ENCODE measurements at places on chromosomes 16 and 17.

DNA sequence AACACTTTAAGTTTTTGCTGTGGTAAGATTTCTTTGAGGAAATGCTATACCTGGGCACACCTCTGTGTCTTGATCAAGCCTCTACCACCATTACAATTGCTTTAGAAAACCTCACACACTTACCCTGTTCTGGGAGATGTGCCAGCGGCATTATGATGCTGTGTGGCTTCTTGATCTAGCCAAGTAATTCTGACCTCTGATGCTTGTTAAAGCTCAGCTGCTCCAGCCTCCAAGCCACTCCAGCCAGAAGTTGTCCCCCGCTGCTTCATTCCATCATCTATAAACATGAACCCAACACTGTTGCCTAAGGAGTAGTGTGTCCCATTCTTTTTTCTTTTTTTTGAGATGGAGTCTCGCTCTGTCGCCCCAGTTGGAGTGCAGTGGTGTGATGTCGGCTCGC, 60.1 kb downstream of the CYLD start:
- ATAC-seq, result no peak

GRCh38 chr16:88764913-88765349, 20.1 kb downstream of the PIEZO1 start:
- ATAC-seq, result peak; percentile 73

DNA sequence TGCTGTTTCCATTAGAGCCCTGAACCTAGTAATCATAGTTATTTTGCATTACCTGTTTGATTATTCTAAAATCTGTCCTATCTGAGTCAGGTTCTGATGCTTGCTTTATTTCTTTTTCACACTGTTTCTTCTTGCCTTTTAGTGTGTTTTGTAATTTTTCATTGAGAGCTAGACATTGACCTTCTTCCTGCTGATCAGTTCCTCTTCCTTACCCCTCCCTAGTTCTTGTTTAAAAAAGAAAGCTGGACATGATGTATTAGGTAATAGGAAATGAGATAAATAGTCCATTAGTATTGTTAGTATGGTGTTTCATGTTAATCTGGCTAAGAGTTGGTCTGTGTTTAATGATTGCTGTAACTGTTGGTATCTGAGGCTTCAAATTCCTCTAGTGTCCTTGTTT, 13.4 kb downstream of the WWP2 start:
- ATAC-seq, result no peak

DNA sequence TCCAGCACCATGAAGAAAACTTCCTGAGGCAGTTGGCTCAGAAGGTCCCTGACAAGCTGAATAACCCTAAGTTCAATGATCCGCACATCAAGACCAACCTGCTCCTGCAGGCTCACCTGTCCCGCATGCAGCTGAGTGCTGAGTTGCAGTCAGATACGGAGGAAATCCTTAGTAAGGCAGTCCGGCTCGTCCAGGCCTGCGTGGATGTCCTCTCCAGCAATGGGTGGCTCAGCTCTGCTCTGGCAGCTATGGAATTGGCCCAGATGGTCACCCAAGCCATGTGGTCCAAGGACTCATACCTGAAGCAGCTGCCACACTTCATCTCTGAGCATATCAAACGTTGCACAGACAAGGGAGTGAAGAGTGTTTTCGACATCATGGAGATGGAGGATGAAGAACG, 88.4 kb upstream of the SMURF2 start:
- peak; percentile 9 for ATAC-seq

- ATAC-seq, result no peak
Measured at GRCh38 chr16:19710191-19710908, 7.7 kb downstream of the KNOP1 start.

- ATAC-seq, result no peak
Measured at GRCh38 chr16:57304169-57305061, 19.9 kb upstream of the PLLP start.

- no peak for ATAC-seq
Measured at GRCh38 chr16:85426806-85427205, 186.3 kb upstream of the GSE1 start.

DNA sequence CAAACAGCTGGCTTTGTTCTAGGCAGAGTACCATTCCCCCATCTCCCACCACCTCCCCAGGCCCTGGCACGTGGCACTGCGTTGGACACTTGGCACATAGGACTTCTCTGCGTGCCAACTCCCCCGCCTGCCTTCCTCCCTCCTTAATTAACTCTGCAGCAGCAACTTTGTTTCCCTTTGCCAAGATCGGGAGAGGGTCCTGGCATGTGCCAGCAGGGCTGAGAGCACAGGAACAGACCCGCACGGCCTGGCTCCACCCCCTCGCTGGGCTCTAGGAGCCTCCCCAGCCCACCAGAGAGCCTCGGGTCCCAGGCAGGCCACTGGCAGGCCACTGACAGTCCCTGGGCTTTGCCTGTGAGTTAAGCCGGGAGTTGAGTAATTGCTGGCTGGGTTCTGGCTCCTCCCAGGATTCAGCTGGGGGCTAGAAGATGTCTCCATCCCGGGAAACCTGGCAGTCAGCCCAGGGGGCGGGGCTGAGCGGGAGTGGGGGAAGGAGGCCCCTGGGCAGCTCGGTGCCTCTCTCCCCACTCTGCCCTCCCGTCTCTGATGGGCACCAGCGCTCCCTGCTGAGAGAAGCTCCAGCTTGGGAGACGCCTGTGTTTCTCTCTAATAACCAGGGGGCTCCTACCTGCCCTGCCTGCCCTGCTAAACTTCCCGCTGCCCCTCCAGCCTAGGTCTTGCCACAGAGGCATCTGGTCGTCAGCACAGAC, 224.0 kb upstream of the TNRC6C start:
- peak; percentile 23 for ATAC-seq

DNA sequence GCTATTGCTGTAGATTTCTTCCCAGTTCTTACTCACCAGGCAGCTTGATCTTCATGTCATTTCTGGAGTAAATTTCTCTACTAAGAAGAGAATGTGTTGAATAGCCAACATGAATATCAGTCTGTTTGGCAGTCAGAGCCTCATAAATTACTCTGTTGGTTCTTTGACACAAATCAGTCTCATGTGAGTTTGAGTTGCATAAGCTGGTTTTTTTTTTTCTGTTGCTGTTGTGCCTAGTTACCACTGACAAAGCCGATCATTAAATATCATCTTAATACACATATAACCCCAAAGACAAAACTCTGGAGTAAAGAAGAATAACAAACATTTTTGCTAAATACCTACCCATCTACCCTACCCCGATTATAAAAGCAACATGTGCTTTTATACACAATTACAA, 240.5 kb upstream of the KCNJ16 start:
- no peak for ATAC-seq

GRCh38 chr16:19595043-19595767, 39.7 kb downstream of the VPS35L start:
- ATAC-seq, result peak; percentile 95

Measured in esophagus mucosa (tissue), 1 donor.